ENCODE measurements at places on chromosomes 3 and 15. TPM values are rescaled to one million over a fixed set of nuclear protein-coding genes. Genes with fewer than 3 reads are reported as not detected.
A peak's percentile ranks its signal among the peaks of the same experiment; 100 is the strongest.

GRCh38 chr3:189340680-189341460 is 169.1 kb downstream of the TPRG1 start:
- DNase-seq: no peak

GRCh38 chr3:634511-634910 is 437.9 kb downstream of the CHL1 start:
- no peak for DNase-seq

DNA sequence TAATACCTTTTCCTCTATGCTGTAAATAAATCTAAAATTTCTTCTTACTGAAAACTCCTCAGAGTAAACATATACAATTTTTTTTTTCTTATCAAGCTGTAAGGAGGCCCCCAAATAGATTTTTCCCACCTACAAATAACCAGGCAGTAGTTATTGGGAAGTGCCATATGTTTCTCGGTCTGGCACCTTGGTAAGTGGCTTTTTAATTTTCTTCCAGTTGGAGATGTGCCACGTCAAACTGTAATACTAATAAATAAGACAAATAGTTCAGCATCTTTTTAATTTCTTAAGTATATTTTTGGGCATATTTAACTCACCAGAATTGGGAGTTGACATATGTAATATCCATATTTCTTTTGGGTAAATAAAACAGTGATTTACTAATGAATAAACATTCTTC is 346.3 kb downstream of the DIPK2A start:
- DNase-seq: no peak

GRCh38 chr15:28094732-28095521 is 4.2 kb downstream of the OCA2 start:
- peak; percentile 61 for DNase-seq

GRCh38 chr3:183692436-183692835 is 5.2 kb upstream of the YEATS2 start:
- no peak for DNase-seq

DNA sequence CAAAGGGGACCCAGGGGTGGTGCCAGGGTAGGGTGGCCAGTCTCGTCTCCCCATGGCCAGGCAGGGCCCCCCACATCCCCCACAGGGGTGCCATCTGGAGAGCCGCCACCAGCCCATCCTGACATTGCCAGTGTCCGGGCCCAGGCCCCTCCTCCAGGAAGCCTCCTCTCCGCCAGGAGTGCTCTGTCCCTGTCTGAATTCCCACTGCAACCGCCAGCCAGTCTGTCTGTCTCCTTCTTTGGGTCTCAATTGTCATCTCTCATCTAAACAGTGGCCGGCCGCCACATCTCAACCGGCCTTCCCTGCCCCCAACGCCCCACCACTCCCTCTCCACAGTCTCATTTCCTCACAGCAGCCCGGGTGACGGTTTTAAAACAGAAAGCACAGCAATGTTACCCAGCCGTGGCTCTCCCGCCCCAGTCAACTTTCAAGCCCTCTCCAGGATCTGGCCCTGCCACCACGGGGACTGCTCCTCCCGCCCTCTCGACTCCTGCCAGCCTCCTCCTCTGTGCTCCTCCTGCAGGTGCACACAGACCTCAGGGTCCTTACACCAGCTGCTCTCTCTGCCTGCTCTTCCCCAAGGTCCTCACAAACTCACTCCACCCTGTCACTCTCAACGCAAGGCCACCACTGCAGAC is 57.0 kb downstream of the IQSEC1 start:
- DNase-seq: peak; percentile 57

DNA sequence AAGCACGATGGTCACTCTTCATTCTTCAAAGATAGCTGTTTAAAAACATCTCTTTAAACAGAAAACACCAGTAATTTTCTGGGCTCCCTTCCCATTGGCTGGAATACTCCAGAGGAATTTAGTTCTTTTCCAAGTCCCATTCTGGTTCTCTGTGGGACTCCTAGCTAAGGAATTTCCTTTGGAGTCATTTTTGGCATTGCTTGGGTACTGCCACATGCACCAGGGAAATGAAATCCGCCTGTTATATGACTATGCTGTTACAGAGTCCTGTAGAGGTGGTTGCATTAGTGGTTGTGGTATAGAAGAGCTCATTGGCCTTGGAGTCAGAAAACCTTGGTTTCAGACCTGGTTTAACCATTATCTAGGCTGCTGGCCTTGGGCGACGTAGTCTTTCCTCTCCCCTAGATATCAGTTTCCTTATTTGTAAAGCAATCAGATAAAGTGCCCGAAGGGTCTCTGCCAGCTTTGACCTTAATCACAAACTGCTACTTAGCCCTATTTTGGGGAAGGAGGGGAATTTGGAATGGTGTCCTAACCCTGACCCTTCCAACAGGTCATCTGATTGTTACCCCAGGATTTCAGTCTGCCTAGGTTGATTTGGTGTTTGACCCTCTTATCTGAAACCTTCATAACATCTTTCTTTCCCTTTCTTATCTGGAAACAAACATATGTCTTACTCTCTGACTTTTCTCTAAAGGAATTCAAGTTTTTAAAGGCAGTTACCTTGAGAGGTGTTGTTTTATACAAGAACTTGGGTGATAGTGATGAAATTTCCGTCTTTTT is 13.4 kb downstream of the RTP1 start:
- DNase-seq: peak; percentile 55

- DNase-seq: no peak
These were observed 78.3 kb downstream of the FMN1 start for GRCh38 chr15:33116198-33116597.

UACA gene
- polyA plus RNA-seq: 9.2 TPM

PEX5L gene
- polyA plus RNA-seq: 0.02 TPM

USP50 gene
- not detected for polyA plus RNA-seq

HHATL gene
- polyA plus RNA-seq: 0.60 TPM
